ENCODE measurements at places on chromosomes 12 and 14.

GRCh38 chr12:101490286-101490920 is 15.3 kb downstream of the SPIC start:
- no peak for DNase-seq

GRCh38 chr12:2332236-2332635 is 279.4 kb downstream of the CACNA1C start:
- no peak for DNase-seq

GRCh38 chr12:64687816-64688215 is 71.4 kb downstream of the GNS start:
- DNase-seq = no peak

GRCh38 chr12:76863837-76864236 is 15.0 kb downstream of the CSRP2 start:
- DNase-seq = no peak

GRCh38 chr14:92185559-92185958 is 63.8 kb downstream of the CPSF2 start:
- DNase-seq = no peak

- no peak for DNase-seq
Measured at GRCh38 chr12:70722584-70723343, 85.5 kb upstream of the PTPRB start.

DNA sequence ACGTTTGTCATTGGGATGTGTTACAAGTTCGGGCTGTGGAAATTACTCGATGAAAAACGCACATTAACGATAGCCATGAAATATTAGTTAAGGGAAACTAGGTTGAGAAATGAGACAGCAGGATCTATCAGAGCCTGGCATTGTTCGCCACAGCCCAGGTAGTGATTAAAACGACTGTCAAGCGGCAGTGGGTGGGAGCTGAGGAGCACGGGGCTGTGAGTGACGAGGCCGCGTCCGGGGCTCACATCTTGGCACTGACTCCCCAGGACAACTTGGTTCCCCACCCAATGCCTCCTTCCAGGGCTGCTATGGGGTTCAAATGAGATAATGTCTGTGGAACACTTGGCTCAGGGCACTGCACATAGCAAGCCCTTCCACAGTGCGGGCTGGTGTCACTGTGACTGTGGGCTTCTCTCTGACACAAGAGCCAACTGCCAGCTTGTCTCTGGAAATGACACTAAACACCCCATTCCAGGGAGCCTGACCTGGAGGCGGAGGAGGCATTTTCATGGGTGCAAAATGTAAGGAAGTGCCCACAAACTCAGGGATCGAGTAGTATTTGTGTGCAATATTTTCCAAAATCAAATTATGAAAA is 19.3 kb downstream of the MMAB start:
- no peak for DNase-seq

- no peak for DNase-seq
Measured at GRCh38 chr12:101866615-101867373, 10.6 kb upstream of the DRAM1 start.

- DNase-seq = no peak
Measured at GRCh38 chr12:118979763-118980406, 1.5 kb upstream of the SRRM4 start.

GRCh38 chr12:32266756-32267155 is 132.6 kb upstream of the FGD4 start:
- DNase-seq = no peak

GRCh38 chr14:77076113-77076631 is 21.9 kb upstream of the CIPC start:
- no peak for DNase-seq

GRCh38 chr12:109927622-109928021 is 27.5 kb downstream of the TCHP start:
- DNase-seq = no peak

DNA sequence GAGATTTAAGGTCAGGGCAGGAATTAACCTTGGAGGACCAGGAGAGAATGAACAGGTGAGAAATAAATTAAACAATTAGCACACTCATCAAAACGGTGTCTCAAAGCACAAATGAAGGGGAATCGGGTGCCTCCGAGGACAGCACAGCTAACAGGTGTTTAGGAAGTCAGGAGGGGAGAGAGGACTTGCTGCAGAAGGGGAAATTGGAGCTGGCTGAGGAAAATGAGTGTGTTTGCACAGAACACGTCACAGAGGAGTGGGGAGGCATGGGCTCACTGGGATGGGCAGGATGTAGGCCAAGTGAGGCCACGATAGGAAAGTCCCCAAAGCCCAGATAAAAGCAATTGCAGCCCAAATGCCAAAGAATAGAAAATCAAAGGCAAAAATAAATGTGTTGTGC is 121.7 kb downstream of the ZNF664 start:
- no peak for DNase-seq
